ENCODE measurements at places on chromosomes 12 and 14.

- DNase-seq = no peak
Measured at GRCh38 chr14:20456971-20457370, 1.9 kb downstream of the APEX1 start.

DNA sequence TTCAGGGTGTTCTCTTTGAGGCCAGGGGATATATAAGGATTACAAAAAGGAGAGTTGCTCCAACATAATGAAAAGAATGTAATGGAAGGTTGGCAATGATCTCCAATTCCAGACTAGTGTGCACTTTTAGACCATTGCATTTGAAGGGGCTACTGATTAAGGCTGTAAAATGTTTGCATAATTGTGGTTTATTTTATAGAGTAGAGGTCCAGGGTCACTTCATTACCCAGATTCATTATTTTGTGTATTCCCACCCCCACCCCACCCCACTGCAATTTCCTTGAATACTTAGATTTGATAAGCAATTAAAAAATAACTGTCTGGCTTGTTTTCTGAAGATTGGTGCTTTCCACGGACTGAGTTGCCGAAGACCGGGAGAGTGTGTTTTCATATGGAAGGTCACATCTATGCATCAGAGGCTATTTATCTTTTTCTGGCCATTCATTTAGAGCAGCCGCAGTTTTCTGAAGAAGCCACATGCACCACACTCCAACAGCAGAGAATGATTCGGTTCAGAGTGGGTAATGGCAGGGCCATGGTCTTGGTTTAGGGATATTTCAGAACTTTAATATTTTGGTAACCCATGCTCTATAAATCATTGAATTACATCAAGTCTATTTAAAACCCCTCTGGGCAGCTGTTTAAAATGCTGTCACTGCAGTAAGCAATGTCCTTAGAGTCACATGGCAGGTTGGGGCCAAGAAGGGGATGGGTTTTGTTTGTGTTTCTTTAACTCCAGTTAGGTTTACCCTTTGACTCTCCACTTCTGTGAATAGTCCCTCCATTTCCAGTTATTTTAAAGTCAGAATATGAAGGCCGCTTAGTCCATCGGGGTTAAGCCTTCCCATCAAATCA is 94.6 kb downstream of the TMEM30B start:
- DNase-seq = peak; percentile 39

- no peak for DNase-seq
Measured at GRCh38 chr12:111261911-111262676, 106.8 kb downstream of the PHETA1 start.

- no peak for DNase-seq
Measured at GRCh38 chr14:54050759-54051158, 94.1 kb upstream of the BMP4 start.

- DNase-seq = no peak
Measured at GRCh38 chr12:12892681-12893141, 1.3 kb downstream of the GPRC5A start.

DNA sequence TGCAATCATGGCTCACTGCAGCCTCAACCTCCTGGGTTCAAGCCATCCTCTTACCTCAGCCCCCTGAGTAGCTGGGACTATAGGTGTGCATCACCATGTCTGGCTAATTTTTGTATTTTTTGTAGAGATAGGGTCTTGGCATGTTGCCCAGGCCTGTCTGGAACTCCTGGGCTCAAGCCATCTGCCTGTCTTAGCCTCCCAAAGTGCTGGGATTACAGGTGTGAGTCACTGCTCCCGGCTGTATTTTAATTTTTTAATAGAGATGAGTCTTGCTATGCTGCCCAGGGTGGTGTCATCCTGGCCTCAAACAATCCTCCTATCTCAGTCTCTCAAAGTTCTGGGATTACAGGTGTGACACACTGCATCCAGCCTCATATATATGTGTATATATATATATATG is 31.7 kb upstream of the GPRC5A start:
- DNase-seq = no peak

DNA sequence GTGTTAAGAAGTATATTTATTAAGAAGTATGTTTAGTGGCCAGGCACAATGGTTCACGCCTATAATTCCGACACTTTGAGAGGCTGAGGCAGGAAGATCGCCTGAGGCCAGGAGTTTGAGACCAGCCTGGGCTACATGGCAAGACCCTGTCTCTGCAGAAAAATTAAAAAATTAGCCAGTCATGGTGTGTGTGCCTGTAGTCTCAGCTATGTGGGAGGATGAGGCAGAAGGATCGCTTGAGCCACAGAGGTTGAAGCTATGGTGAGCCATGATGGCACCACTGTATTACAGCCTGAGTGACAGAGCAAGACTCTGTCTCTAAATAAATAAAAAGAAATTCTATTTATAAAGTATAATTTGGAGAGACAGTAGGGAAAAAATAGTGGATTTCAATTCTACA is 20.3 kb downstream of the R3HDM2 start:
- no peak for DNase-seq
